ENCODE measurements at places on chromosomes 1 and 21. TPM values are rescaled to one million over a fixed set of nuclear protein-coding genes. Genes with fewer than 3 reads are reported as not detected.

Gene MNDA
- total RNA-seq = not detected

Gene ANKRD35
- total RNA-seq = 0.06 TPM

Gene KDF1
- total RNA-seq = not detected

Gene S100A16
- 326 TPM for total RNA-seq

Gene VSIG8
- total RNA-seq = not detected

Gene TMIGD3
- total RNA-seq = not detected

Gene KLF18
- total RNA-seq = not detected
